NCI-H1694 treated with DMSO at 0.1 percent for 48 hours (cell line): ENCODE measurements at places on chromosomes 13 and 19.

GRCh38 chr13:88051746-88052482, 380.7 kb downstream of the SLITRK5 start:
- no peak for DNase-seq

DNA sequence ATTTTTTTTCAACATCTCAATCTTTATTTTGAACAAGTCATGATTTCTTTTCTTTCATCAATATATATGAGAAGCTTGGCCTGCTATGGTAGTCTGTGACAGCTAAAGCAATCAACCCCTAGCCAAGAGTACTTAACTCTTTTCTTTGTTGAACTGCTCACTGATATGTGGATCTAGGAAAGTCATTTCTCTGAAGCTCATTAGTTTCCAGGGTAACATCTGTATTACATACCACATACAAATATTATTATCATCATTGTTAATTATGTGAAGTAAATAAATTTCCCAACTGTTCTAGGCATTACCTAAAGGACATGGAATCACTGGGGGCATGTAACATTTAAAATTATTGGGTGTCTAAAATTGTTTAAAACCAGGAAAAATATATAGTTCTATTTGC, 267.3 kb downstream of the DCT start:
- DNase-seq: no peak

GRCh38 chr19:1164684-1165531, 9.2 kb downstream of the SBNO2 start:
- no peak for DNase-seq

GRCh38 chr13:34419755-34420154, 522.3 kb upstream of the NBEA start:
- no peak for DNase-seq

GRCh38 chr13:27034678-27035111, 136.9 kb downstream of the USP12 start:
- no peak for DNase-seq

DNA sequence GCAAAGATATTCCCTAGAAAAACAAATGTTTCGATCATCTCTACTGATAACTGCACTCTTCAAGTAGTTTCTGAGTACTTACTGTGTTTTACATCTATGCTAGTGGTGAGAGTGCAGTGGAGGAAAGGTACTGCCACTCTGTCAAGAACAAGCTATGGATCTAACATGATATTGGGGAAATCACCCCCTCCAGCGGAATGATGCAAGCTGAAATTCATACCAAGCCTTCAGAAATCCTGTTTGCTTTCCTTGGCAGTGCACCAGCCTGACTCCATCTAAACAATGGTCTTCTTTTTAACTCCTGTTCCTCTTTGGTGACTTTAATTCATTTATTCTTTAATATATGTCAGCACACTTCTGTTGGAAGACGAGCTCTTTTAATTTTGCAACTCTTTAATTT, 238.0 kb downstream of the PCDH9 start:
- no peak for DNase-seq

- DNase-seq: no peak
Observed at GRCh38 chr13:40017662-40018262, 362.3 kb downstream of the COG6 start.

DNA sequence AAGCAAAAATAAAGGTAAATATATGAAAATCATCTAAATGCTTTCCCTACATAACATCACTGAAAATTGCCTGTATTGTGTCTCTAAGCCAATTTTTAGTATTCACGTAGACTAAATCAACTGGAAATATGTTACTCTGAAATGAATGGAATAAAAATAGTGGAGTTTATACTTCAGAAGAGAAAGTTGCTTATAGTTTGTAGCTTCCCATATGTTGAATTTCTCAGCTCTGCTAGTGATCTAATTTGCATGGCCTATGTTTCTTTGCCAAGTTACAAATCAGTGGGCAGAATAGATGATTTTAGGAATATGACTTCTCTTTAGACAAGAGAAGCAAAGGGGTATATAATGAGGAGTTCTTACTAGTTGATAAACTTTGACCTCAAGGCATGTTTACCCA, 850.2 kb downstream of the OLFM4 start:
- DNase-seq: no peak

DNA sequence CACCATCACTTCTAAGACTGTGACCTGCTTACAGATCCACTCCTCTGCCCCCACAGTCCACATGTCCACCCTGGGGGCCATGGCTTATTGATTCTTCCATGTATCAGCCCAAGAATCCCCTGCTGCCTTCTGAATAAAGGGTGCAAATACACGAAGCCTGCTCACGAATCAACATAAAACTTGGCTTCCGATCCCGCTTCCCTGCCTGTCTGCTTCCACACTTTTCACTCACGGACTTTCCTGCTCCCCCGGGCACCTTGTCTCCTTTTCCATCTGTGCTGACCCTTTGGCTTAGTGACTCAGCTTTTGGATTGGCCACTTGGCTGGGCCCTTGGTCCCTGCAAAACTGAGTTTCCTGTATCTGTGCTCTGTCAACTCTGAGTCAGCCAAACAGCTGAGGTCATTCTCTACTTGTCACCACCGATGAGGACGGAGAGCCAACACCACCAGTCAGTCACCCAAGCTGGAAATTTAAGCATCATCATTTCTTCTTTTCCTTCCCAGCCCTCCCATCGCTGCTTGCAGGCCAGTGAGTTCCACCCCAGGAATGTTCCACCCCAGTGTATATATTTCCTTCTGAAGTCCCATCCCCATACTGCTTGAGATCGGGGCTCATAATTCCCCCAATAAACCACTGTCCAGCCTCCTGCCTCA, 11.4 kb upstream of the USP12 start:
- no peak for DNase-seq

DNA sequence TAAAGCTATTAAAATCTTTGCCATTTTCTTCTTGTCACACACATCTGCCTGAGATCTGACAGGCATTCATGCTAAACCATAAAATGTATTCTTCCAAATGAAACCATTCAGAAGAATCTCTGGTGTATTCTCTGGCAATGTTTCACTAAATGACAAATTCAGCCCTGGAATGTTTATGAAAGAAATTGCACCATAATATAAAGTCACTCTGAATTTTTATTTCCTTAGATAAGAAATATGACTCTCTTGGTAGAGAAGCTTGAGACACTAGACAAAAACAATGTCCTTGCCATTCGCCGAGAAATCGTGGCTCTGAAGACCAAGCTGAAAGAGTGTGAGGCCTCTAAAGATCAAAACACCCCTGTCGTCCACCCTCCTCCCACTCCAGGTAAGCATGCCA, 14.3 kb downstream of the OLFM4 start:
- no peak for DNase-seq

- DNase-seq: peak; percentile 53
Observed at GRCh38 chr13:80363890-80364503, 23.1 kb upstream of the SPRY2 start.

- no peak for DNase-seq
Observed at GRCh38 chr13:44431150-44431549, 57.5 kb downstream of the SERP2 start.
